ENCODE measurements at places on chromosomes 6 and 20.

DNA sequence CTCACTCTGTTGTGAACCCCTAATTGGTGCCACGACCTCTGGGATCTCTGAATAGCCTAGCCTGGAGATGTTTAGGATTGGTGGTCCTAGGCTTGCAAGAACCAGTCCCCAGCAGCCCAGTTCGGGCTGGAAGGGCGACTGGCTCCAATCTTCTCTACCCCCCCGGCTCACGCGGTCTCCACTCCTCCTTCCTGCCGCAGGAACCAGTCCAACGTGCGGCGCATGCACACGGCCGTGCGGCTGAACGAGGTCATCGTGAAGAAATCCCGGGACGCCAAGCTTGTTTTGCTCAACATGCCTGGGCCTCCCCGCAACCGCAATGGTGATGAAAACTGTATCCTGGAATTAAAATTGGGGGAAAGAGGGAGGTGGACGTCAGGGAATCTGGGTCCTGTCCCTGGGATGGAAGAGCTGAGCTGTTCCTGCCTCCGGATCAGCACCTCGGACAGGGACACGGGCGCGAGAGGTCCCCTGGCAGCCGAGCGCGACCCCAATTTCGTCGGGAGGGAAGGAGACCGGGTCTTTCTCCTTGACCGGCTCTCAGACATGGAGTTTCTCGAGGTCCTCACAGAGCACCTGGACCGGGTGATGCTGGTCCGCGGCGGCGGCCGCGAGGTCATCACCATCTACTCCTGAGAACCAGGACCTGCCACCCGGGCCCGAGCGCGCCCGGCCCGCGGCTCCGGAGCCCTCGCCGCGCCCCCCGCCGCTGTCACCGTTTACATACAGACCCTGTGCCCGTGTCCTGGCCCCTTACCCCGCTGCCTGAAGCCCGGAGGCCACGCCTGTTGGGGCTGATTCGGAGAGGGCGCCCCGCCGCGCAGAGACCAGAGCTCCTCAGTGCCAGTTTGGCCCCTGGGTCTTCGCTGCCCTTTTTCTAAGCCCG is 28.2 kb downstream of the SLC12A5 start:
- DNase-seq = peak; percentile 48

GRCh38 chr6:128068119-128068479 is 167.2 kb upstream of the THEMIS start:
- DNase-seq = no peak

DNA sequence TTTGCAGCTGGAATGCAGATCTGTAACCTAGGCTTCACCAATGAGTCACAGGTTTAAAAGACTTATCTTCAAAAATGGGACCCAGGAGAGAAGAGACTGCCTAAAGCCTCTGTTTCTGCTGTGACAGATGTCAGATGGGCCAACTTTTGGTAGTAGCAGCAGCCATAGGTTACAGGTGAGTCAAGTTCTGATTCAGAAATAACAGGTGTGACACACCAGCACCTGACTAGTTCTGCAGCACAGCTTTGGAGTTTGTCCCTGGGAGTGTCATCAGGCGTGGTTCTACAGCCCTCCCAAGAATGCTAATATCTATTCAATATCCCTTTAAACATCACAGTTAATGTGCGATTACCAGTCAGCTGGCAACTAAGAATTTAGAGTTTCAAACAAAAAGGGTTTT is 121.9 kb upstream of the BTN3A2 start:
- no peak for DNase-seq

DNA sequence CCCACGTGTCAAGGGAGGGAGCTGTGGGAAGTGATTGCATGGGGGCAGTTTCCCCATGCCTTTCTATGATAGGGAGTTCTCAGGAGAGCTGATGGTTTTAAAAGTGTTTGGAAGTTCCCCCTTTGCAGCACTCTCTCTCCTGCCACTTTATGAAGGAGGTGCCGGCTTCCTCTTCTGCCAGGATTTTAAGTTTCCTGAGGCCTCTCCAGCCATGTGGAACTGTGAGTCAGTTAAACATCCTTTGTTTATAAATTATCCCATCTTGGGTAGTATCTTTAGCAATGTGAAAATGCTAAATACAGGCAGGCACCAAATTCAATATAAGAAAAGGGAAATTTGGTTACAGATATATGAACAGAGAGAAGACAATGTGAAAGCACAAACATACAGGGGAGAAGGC is 96.4 kb upstream of the EPHA7 start:
- no peak for DNase-seq

- peak; percentile 64 for DNase-seq
Observed at GRCh38 chr6:70686548-70687133, 19.0 kb downstream of the SMAP1 start.
